ENCODE measurements at places on chromosomes 11 and 22. TPM values are rescaled to one million over a fixed set of nuclear protein-coding genes. Genes with fewer than 3 reads are reported as not detected.

Gene TMEM9B
- total RNA-seq, result 50.1 TPM

Gene CLDN5
- total RNA-seq, result not detected

Gene CDC42BPG
- total RNA-seq, result 1.1 TPM

DNA sequence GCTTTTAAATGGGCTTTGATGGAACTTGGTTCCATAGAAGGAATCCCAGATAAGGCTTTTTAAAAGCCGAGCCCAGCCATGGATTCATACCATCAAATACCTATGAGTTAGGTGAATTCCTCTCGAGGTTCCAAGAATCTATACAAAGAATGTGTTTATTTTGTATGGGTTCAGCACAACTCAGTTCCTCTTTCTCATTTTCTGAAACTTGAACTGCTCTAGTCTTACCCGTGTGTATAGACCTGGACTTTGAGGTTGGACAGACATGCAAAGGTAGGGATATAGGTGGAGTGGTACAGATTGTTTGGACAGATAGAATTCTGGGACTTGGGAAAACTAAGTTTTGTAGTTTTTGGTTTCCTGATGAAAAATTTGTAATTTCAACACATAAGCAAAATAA, 97.9 kb downstream of the PGR start:
- no peak for DNase-seq

GRCh38 chr11:121534131-121535093, 81.6 kb upstream of the SORL1-AS1 start:
- DNase-seq, result no peak

DNA sequence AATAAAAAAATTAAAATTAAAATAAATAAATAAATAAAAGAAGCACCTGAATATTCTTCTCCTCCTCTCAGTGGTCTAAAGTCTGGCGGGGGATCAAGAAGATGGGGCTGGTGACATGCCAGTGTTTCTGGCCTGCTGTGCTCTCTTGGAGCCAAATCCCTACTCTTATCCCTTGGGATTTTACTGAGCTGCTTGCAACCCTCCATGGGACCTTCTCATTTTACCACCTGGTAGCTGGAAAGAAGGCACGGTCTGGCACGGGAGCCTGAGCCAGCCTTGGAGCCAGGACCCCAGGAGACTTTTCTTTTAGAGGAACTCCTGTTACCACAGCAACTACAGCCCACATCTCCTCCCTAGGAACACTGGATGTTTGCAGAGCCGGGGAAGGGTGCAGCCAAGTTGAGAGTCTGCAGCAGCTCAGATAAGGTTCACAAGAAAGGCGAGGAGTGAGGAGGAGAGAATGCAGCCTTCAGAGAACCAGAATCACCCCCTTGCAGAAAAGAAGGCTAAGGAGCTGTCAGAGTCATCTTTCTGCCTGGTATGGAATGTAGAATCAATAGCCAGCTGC, 21.4 kb downstream of the CD6 start:
- DNase-seq, result no peak

Gene ALX4
- total RNA-seq, result 0.08 TPM

- DNase-seq, result no peak
Observed at GRCh38 chr11:12179531-12179930, 69.1 kb downstream of the MICAL2 start.

Gene SLC35F2
- total RNA-seq, result 37.8 TPM

Gene HEPN1
- not detected for total RNA-seq
